Small intestine (tissue), 16 donors: ENCODE measurements at places on chromosomes 6 and 20. TPM values are rescaled to one million over a fixed set of nuclear protein-coding genes. Genes with fewer than 3 reads are reported as not detected.
A peak's percentile ranks its signal among the peaks of the same experiment; 100 is the strongest.

DNA sequence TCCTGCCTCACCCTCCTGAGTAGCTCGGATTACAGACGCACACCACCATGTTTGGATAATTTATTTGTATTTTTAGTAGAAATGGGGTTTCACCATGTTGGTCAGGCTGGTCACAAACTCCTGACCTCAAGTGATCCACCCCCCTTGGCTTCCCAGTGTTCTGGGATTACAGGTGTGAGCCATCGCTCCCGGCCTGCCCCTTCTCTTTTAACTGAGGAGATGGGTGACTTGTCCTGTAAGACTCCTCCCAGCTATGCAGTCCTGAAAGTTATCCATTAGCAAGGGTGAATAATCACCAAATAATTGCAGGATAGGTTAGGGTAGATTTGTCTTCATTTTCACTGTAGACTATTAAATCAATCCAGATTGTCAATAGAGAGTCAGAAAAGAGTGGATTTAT, 40.5 kb upstream of the JARID2 start:
- H3K4me1 ChIP-seq: no peaks in the 10 kb centered on the region
- no peak overlapping the region for H3K4me3 ChIP-seq
- H3K36me3 ChIP-seq: no peaks in the 10 kb centered on the region
- H3K27ac ChIP-seq: no peak overlapping the region
- H3K27me3 ChIP-seq: no peaks in the 10 kb centered on the region

- DNase-seq: peak; percentile 51
- H3K4me3 ChIP-seq: no peak overlapping the region
- no peak overlapping the region for H3K27ac ChIP-seq
- H3K36me3 ChIP-seq: no peaks in the 10 kb centered on the region
- H3K27me3 ChIP-seq: no peaks in the 10 kb centered on the region
- no peaks in the 10 kb centered on the region for H3K4me1 ChIP-seq
These were observed 357.1 kb downstream of the MAFB start for GRCh38 chr20:40331807-40332560.

Gene C20orf202
- 5.3 TPM for polyA plus RNA-seq

- no peaks in the 10 kb centered on the region for H3K36me3 ChIP-seq
- no peaks in the 10 kb centered on the region for H3K27me3 ChIP-seq
- H3K27ac ChIP-seq: no peak overlapping the region
- DNase-seq: no peak
- H3K4me1 ChIP-seq: no peaks in the 10 kb centered on the region
These were observed 19.7 kb downstream of the BCAS4 start for GRCh38 chr20:50814438-50815161.

Gene BTN2A1
- 17.2 TPM for polyA plus RNA-seq

Gene ZNF512B
- 3.0 TPM for polyA plus RNA-seq

DNA sequence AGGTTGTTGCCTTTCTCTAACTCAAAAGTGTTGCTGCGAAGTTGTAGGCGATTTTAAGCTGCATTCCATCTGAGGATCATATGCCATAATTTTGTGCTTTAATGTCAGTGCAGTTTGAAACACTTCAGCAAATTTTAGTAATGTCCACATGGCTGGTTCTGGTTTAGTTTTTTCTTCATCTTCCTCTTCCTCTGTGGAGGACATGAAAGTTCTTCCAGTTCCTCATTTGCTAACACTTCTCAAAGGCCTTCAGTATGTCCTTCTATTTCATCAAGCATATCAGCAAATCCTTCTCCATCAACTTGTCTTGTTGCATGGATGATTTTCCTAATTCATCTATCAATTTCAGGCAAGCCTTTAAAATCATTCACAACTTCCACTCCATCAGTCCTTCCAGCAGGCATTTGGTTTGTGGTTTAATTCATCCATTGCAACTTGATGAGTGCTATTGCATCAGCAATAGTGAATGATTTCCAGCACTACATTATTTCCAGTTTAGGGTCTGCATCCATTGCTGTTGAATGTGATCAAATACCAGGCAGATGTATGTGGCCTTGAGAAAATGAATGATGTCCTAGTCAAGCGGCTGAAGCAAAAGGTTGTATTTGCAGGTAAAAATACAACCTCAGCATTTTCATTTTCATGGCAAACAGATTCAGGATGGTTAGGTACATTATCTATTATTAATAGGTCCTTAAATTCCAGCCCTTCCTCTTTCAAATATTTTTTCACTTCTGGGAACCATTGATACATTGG, 20.2 kb downstream of the SHLD1 start:
- H3K27ac ChIP-seq: no peak overlapping the region
- no peak overlapping the region for H3K4me3 ChIP-seq
- no peaks in the 10 kb centered on the region for H3K27me3 ChIP-seq
- H3K36me3 ChIP-seq: peaks cover 33% of the 10 kb centered on the region
- no peaks in the 10 kb centered on the region for H3K4me1 ChIP-seq
- no peak for DNase-seq

- no peaks in the 10 kb centered on the region for H3K36me3 ChIP-seq
- peak; percentile 9 for DNase-seq
- H3K27ac ChIP-seq: no peak overlapping the region
These were observed 46.0 kb downstream of the RNF217 start for GRCh38 chr6:125008261-125008703.

Gene ZC2HC1B
- polyA plus RNA-seq: not detected

GRCh38 chr6:96542702-96543101, 20.2 kb upstream of the FHL5 start:
- H3K36me3 ChIP-seq: peaks cover 12% of the 10 kb centered on the region
- H3K4me3 ChIP-seq: no peak overlapping the region
- no peaks in the 10 kb centered on the region for H3K27me3 ChIP-seq
- H3K4me1 ChIP-seq: no peaks in the 10 kb centered on the region
